ENCODE measurements at places on chromosomes 2 and 18.
A peak's percentile ranks its signal among the peaks of the same experiment; 100 is the strongest.

GRCh38 chr18:45413180-45413836, 202.0 kb upstream of the SLC14A2 start:
- no peak for DNase-seq

- peak; percentile 4 for DNase-seq
Measured at GRCh38 chr2:140586379-140586778, 1544.4 kb downstream of the LRP1B start.

GRCh38 chr2:20352230-20352578, 1.6 kb upstream of the PUM2 start:
- no peak for DNase-seq

GRCh38 chr2:42804891-42805290, 12.5 kb upstream of the HAAO start:
- DNase-seq, result no peak

- no peak for DNase-seq
Measured at GRCh38 chr18:58364876-58365528, 263.9 kb downstream of the ALPK2 start.

GRCh38 chr2:2456721-2457120, 125.6 kb upstream of the MYT1L start:
- no peak for DNase-seq

GRCh38 chr2:58194458-58194857, 46.7 kb downstream of the FANCL start:
- DNase-seq, result no peak
